ENCODE measurements at places on chromosomes 4 and X.

- DNase-seq: no peak
Measured at GRCh38 chr4:41644288-41644914, 104.1 kb downstream of the PHOX2B start.

- DNase-seq: no peak
Measured at GRCh38 chrX:69844636-69845035, 205.1 kb downstream of the AWAT2 start.

- DNase-seq: no peak
Measured at GRCh38 chr4:147790412-147790811, 58.5 kb downstream of the ARHGAP10 start.

GRCh38 chr4:109820563-109820962, 5.0 kb downstream of the GAR1 start:
- no peak for DNase-seq

GRCh38 chr4:71338846-71339593, at the start of gene SLC4A4:
Gene SLC4A4 (plus strand): TSS chr4:71339020.
- no peak for DNase-seq

- DNase-seq: no peak
Measured at GRCh38 chrX:3206314-3206713, 140.1 kb downstream of the MXRA5 start.

DNA sequence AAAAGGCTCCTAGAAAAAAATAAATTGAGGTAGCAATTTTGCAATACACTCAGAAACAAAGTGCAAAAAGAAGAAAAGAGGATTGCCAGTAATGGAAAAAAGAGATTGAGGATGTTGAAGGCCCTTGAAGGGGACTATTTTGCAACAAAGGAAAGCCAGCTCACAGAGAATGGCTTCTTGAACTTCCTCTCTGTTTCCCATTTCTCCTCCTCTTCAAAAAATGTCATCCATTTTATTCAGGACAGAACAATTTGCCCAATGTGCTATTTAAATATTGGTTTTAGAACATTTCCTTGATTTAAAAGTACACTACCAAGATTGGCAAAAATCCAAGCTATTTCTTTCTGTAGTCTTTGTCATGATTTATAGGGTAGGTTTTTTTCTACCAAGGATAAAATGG, 60.2 kb downstream of the GASK1B start:
- no peak for DNase-seq
